ENCODE measurements at places on chromosomes 7 and 10. TPM values are rescaled to one million over a fixed set of nuclear protein-coding genes. Genes with fewer than 3 reads are reported as not detected.

Gene PON1
- not detected for total RNA-seq

Gene SEC24C
- 44.4 TPM for total RNA-seq

Gene GFRA1
- total RNA-seq: 0.34 TPM

Gene ZNF680
- total RNA-seq: 8.2 TPM

Gene SFMBT2
- 6.2 TPM for total RNA-seq

Gene CAMK2B
- 0.11 TPM for total RNA-seq

Gene OPN1SW
- not detected for total RNA-seq

Gene ARMC3
- not detected for total RNA-seq

Gene SLC29A3
- total RNA-seq: 1.2 TPM

Gene IKZF1
- total RNA-seq: not detected

Gene LIPK
- total RNA-seq: not detected

Gene RARRES2
- not detected for total RNA-seq

Gene GLI3
- 5.5 TPM for total RNA-seq

Gene ANKRD26
- total RNA-seq: 4.9 TPM

Gene ZDHHC4
- 51.4 TPM for total RNA-seq

Gene VPS50
- total RNA-seq: 15.3 TPM

Gene CYP2C18
- total RNA-seq: 0.23 TPM

Gene PGAM2
- 3.0 TPM for total RNA-seq

Gene FGFBP3
- total RNA-seq: 1.1 TPM

Gene SPAM1
- total RNA-seq: not detected

Gene ZNF727
- total RNA-seq: 0.56 TPM

Gene PNLIP
- total RNA-seq: not detected

Gene TACR2
- total RNA-seq: not detected

Gene ITPRID1
- total RNA-seq: not detected

Gene NUDT1
- total RNA-seq: 63.0 TPM

Gene GAD2
- not detected for total RNA-seq

Gene LRRC4
- not detected for total RNA-seq

Gene PHKG1
- total RNA-seq: not detected

Gene NXPH1
- total RNA-seq: not detected

Gene TUBAL3
- total RNA-seq: not detected

Gene C10orf53
- not detected for total RNA-seq

Gene ATG9B
- not detected for total RNA-seq

Gene SPDYE8
- total RNA-seq: not detected

Gene HKDC1
- 5.4 TPM for total RNA-seq

Gene COMTD1
- total RNA-seq: 17.8 TPM

Gene CYP26C1
- total RNA-seq: 0.04 TPM

Gene ZNF853
- 3.9 TPM for total RNA-seq

Gene IKZF5
- 3.3 TPM for total RNA-seq

Gene AOC1
- total RNA-seq: not detected

Gene SPDYE9
- not detected for total RNA-seq

Gene EN2
- 5.5 TPM for total RNA-seq

Gene GDI2
- 152 TPM for total RNA-seq

Gene GJD4
- 0.27 TPM for total RNA-seq

Gene C10orf105
- total RNA-seq: not detected

Gene ASB15
- total RNA-seq: not detected

Gene TMEM273
- total RNA-seq: not detected

Gene RNF148
- 0.87 TPM for total RNA-seq

Gene CADPS2
- 14.6 TPM for total RNA-seq

Gene ZNF485
- total RNA-seq: 4.2 TPM

Gene TRIP6
- total RNA-seq: 76.9 TPM

Gene SOSTDC1
- not detected for total RNA-seq

Gene ZNRF2
- total RNA-seq: 12.3 TPM

Gene FXYD4
- total RNA-seq: not detected

Gene FAM25C
- 2.2 TPM for total RNA-seq

Gene ADARB2
- total RNA-seq: 1.3 TPM

Gene AFAP1L2
- total RNA-seq: 10.6 TPM

Gene UCN3
- total RNA-seq: not detected

Gene GDF2
- total RNA-seq: not detected

Gene FAM20C
- 87.9 TPM for total RNA-seq

Gene ZNF487
- total RNA-seq: 4.9 TPM
